ENCODE measurements at places on chromosomes 6 and 20.

GRCh38 chr20:11267762-11268335 lies 594.0 kb upstream of the JAG1 start:
- no peak for DNase-seq

- no peak for DNase-seq
These were observed 331 bp upstream of the UFL1 start for GRCh38 chr6:96521306-96521643.

DNA sequence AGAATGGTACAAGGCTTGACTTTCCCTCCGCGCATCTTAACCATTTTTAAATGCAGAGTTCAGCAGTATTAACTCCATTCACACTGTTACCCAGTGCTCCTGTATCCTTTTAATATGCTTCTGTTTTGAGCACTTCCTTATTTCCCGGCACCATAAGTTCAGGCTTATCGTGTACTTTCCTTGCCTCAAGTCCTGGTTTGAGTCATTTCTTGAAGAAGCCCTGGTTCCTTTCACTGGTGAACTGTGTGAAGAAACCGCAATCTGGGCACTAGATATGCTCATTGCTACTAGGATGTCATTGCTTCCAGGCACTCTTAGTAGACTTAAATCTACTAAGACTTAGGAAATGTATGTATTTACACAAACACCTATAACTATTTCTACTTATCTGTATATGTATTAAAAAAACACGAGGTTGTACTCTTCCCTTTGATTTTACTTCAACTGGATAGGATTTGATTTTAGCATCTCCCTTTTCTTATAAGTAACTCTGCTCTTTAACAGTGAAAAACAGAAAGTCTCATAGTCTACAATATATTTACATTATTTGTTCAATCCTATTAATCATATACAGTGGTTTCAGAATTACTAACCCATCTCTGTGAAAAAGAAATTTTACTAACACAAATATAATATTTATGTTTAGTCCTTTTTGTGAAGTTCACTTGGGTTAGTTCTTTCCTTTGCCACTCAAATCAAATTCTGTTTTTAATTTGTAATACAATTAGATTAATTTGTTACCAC lies 135.5 kb downstream of the CDKAL1 start:
- DNase-seq = no peak

- DNase-seq = no peak
These were observed 28.9 kb downstream of the EYA2 start for GRCh38 chr20:46923550-46923949.

- peak; percentile 27 for DNase-seq
These were observed 74.8 kb upstream of the SNRPB2 start for GRCh38 chr20:16654858-16655535.

- DNase-seq = no peak
These were observed 622.8 kb upstream of the NRSN1 start for GRCh38 chr6:23503173-23503572.

DNA sequence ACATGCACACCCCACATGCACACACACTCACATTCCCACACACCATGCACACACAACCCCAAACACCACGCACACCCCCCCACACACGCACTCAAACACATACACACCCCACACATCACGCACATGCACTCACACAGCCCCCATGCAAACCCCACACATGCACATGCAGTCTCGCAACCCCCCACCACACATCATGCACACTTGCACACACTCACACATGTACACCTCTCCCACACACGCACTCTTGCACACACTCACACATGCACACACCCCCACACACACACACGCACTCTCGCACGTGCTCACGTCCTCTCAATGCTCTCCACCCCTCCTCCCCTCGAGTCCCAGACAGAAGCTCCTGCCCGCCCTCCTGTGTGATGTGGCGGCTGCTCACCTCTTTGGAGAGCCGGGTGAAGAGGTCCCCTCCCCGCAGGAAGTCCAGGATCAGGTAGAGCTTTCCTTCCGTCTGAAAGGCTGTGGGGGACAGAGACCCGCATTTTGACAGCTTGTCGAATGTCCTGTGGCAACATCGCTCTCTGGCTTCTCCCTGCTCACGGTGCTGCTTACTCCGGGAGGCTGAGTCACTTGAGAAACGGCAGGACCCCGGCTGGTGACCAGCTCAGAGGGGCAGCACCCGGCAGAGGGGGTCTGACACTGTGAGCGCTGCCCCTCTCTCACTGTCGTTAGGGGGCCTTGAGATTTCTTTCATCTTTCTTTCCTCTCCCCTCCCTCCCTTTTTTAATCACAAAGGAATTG lies 78.5 kb downstream of the RAMACL start:
- no peak for DNase-seq

- DNase-seq = no peak
These were observed 657 bp upstream of the LTV1 start for GRCh38 chr6:143842461-143842901.

Measured in NCI-H345 (cell line).